ENCODE measurements at places on chromosomes 13 and 19.

- no peak for DNase-seq
Measured at GRCh38 chr13:110265682-110266430, 41.1 kb downstream of the COL4A1 start.

- DNase-seq: no peak
Measured at GRCh38 chr13:93227280-93227877, 772 bp downstream of the GPC6 start.

DNA sequence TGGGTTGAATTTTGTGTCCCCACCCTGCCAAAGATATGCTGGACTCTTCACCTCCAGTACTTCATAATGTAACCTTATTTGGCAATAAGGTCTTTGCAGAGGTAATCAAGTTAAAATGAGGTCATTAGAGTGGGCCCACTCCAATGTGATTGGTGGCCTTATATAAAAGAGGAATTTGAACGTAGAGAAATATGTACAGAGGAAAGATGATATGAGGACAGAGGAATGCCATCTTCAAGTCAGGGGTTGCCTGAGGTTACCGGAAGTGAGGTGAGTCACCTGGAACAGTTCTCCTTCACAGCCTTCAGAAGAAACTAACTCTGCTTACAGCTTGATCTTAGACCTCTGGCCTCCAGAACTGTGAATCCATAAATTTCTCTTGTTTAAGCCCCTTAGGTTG lies 69.9 kb downstream of the GPC5 start:
- DNase-seq: no peak

- no peak for DNase-seq
Measured at GRCh38 chr19:16198370-16198651, 600 bp downstream of the AP1M1 start.

All from T-helper 22 cell (primary cell).